ENCODE measurements at places on chromosomes 2 and 18.

DNA sequence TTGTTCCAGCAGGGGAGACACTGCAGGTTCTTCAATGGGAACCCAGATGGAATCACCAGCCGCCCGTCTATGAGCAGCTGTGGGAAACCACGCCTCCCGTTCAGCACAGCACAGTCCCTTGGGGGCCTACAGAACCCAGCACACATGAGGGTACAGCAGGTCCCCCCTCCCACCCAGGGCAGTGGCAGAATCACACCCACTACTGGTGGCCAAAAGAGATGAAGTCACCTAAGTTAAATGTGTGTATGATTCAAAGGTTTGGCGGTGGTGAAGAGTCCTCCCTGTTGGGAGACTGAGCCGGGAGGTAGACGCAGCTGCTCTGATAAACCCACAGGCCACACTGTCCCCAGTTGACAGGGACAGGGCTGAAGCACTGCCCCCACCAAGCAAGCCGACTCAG is 44.3 kb downstream of the L3MBTL4 start:
- DNase-seq = no peak

DNA sequence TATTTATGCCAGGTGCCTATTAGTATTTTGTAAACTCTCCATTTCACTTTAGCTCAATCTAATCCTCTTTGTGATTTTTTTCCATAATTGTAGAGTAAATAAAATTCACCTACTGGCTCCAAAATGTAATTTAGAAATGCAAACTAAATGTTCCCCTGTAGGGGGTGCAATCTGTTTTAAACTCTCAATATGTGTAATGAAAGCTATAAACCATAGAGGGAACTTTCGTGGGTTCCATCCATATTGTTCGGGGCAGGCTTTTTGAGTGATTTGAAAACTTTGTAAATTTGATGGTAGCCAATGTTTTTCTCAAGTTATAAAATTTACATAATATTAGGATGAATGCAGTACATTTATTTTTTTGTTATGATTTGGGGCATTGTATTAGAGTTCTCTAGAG is 49.4 kb downstream of the TSPYL6 start:
- DNase-seq = no peak

GRCh38 chr2:28469304-28469703 is 26.6 kb upstream of the PLB1 start:
- DNase-seq = no peak

- no peak for DNase-seq
Observed at GRCh38 chr2:239165206-239165831, 235.5 kb downstream of the HDAC4 start.

- peak; percentile 14 for DNase-seq
Observed at GRCh38 chr2:199739413-199740110, 111.4 kb downstream of the FTCDNL1 start.

- no peak for DNase-seq
Observed at GRCh38 chr2:118089139-118089800, 999 bp downstream of the INSIG2 start.

- DNase-seq = no peak
Observed at GRCh38 chr18:57441071-57441794, 6.1 kb downstream of the ONECUT2 start.

- no peak for DNase-seq
Observed at GRCh38 chr2:119181791-119182445, 23.4 kb upstream of the C1QL2 start.
